Bladder microvascular endothelial cell (primary cell): ENCODE measurements at places on chromosomes 5 and 9. TPM values are rescaled to one million over a fixed set of nuclear protein-coding genes. Genes with fewer than 3 reads are reported as not detected.

ARAP3 gene
- total RNA-seq: 26.2 and 58.8 TPM in 2 replicates

PCDHGB2 gene
- total RNA-seq: 1.1 and 5.1 TPM in 2 replicates

NEUROG1 gene
- total RNA-seq: not detected in 2 replicates

BAG1 gene
- 40.8 and 48.3 TPM in 2 replicates for total RNA-seq

SURF4 gene
- total RNA-seq: 233 and 341 TPM in 2 replicates

PFN3 gene
- total RNA-seq: not detected in 2 replicates

DEPDC1B gene
- total RNA-seq: 6.6 and 10.5 TPM in 2 replicates

ARHGEF37 gene
- 8.6 and 35.4 TPM in 2 replicates for total RNA-seq

PCDHAC1 gene
- 0.06 TPM in 1 of 2 replicates, not detected in the other for total RNA-seq

RMI1 gene
- total RNA-seq: 3.4 and 9.9 TPM in 2 replicates

OR4F3 gene
- not detected in 2 replicates for total RNA-seq

SHISAL2B gene
- not detected in 2 replicates for total RNA-seq

SPRY4 gene
- 7.8 and 11.3 TPM in 2 replicates for total RNA-seq

ENHO gene
- 0.06 and 0.16 TPM in 2 replicates for total RNA-seq

C5orf52 gene
- not detected in 2 replicates for total RNA-seq

SNX30 gene
- 3.9 and 7.4 TPM in 2 replicates for total RNA-seq

TIFAB gene
- total RNA-seq: not detected in 2 replicates
